NCI-H1105 treated with DMSO at 0.1 percent for 48 hours (cell line): ENCODE measurements at places on chromosomes 12 and 14.
A peak's percentile ranks its signal among the peaks of the same experiment; 100 is the strongest.

GRCh38 chr14:91980157-91980556 lies 32.7 kb upstream of the FBLN5 start:
- DNase-seq = no peak

DNA sequence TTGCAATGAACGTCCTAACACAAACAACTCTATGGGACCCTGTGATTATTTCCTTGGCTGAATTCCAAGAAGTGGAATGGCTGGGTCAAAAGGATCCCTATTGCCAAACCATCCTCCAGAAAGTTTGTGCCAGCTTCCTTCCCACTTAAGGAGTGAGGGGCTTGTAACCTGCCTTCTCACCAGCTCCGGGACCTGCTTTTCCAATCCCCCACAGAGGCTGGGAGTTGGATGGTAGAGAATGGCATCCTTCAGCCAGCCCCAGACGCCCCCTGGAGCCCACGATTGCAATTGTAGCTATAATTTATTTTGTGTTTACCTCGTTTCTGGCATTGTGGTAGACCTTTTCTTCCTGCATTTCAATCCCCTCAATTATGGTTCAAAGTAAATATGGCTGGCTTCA lies 9.7 kb upstream of the ZDHHC22 start:
- DNase-seq = peak; percentile 59

- no peak for DNase-seq
These were observed 201.2 kb downstream of the FLRT2 start for GRCh38 chr14:85731186-85731585.

DNA sequence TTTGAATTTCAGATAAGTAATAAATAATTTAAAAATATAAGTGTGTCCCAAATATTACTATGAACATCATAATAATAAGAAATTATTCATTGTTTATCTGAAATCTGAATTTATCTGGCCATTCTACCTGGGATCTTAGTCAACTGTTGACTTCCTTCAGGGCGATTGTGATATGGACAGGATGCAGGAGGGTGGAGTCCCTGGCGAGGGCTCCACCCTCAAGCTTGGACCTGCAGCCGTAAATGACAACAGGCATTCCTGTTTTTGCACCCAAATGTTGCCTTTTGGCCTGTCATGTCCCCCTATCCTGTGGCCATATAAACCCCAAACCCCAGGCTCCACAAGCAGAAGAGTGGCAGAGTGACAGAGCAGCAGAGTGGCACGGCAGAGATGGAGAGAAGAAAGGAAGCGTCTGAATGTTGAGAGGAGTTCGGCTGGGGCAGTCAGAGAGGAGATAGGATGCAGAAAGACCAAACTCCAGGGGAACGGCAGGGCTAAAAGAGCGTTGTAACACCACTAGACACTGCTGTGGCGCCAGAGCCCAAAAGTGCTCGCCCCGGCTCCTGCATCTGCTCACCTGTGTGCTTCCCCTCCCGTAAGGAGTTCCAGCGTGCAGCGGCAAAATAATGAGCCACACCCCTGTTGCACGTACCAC lies 39.4 kb upstream of the FUT8 start:
- DNase-seq = peak; percentile 71

- DNase-seq = no peak
These were observed 152.1 kb downstream of the ADGRD1 start for GRCh38 chr12:131105736-131106348.

DNA sequence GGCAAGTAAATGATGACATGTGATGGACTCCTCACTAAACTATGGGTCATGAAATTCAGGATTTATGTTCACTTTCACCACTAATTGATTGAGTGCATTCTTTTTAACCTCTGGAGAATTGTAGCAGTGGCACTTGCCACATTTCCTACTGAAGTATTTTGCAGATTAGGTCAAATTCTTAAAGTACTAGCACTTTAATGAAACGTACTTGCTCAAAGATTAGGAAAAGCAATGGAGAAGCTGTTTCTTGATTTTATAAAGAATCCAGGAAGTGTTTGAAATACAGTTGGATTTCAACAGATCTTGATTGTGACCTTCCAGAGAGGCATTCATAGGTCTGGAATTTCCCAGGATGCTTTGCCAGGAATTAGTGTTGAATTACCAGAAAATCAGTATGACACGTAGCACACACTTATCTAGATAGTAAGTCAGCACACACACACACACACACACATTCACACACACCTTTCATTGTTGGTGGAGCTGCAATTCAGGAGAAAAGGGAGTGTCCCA lies 162.6 kb downstream of the MYRFL start:
- no peak for DNase-seq

- DNase-seq = peak; percentile 74
These were observed 612 bp downstream of the PHC1 start for GRCh38 chr12:8914716-8915526.

GRCh38 chr14:33454022-33454595 lies 496.8 kb downstream of the EGLN3 start:
- no peak for DNase-seq

DNA sequence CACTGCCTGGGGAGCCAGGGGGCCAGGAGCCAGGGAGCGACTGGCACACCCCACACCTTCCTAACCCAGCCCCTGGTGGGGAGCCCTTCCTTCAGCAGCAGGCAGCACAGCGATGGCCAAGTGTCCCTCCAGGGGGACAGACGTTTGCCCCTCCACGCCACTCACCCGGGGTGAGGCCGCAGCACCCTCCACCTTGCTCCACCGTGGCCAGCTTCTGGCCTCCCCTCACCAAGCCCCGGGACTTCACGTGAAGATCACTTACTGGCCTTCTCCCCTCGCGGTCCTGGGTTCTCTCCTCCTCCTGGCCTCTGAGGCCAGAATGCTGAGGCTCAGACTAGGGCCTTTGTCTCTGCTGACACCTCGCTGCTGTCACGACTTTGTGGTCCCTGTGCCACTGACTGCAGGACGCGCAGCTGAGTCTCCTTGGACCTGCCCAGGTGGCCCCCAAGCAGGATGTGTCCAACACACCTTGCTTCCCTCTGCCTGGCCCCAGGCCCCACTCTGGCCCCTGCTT lies 3.5 kb upstream of the ASPG start:
- DNase-seq = no peak

GRCh38 chr12:103288016-103288415 lies 207.8 kb downstream of the C12orf42 start:
- no peak for DNase-seq

DNA sequence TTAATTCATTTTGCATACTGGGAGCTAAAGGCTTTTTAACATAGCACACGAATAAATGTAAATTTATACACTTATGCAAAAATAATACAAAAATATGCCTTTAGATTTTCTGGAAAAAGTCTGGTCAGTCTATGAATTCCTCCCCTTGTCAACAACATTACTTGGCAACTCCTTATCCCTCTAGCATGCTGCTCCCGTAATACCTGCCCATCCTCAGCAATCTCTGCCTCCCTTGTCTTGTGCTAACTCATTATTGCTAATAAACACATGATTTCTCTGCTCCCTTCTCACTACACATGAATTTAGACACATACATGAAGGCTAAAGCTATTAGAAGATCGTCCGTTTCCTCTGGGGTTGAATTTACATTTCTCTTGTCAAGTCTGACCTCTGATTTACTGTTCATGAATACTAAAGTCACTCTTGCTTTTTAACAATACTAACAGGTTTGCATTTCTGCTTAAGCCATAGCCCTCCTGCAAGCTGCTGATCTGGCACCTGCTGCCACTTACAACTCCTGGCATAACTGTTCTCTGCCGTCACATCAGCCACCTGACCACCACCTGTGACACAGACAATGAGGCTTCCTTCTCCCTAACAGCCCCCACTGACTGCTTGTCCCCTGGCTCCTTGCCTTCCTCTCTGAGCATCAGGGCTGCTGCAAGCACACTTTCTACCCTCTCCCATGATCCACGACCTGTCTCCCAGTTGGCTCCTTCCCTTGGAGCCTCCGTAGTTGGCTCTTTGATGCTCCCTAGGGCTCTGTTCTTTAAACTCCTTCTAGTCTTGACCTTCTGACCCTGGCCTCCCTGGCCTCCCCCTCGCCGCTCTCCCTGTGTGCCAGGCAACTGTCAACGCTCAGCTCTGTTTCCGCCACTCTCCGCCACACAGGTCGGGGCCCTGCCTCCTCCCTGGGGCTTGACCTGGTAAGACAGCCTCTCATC lies 177.6 kb downstream of the CALM1 start:
- DNase-seq = peak; percentile 94

DNA sequence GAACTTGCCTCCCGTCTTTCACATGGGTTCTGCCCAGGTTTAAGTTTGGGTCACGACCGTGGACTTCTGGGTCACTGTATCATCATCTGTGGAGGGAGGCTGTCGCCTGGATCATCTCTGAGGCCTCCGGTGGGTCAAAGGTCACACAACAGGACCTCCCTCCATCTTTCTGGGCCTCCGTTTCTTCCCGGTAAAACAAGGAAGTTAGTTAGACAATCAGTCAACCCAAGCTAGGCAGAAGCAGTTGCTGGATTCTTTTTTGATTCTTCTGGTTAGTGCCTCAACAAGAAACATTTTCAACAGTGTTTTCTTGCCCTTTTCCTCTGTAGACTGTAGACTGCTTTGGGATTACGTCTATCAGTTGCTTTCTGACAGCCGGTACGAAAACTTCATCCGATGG lies 186.6 kb upstream of the BCL2L14 start:
- no peak for DNase-seq

GRCh38 chr12:54173066-54173726 lies 15.6 kb downstream of the SMUG1 start:
- peak; percentile 45 for DNase-seq

DNA sequence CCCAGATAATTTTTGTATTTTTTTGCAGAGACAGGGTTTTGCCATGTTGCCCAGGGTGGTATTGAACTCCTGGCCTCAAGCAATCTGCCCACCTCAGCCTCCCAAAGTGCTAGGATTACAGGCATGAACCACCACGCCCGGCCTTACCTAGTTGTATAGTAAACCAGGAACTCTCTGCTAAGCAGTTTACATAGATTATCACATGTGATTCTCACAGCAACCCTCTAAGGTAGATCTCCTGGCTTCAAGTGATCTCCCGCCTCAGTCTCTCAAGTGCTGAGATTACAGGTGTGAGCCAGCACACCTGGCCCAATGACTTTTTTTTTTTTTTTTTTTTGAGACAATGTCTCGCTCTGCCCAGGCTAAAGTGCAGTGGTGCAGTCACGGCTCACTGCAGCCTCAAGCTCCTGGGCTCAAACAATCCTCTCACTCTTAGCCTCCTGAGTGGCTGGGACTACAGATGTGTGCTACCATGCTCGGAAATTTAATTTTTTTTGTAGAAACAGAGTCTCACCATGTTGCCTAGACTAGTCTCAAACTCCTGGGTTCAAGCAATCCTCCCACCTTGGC lies 26.0 kb upstream of the ATP2A2 start:
- DNase-seq = no peak

DNA sequence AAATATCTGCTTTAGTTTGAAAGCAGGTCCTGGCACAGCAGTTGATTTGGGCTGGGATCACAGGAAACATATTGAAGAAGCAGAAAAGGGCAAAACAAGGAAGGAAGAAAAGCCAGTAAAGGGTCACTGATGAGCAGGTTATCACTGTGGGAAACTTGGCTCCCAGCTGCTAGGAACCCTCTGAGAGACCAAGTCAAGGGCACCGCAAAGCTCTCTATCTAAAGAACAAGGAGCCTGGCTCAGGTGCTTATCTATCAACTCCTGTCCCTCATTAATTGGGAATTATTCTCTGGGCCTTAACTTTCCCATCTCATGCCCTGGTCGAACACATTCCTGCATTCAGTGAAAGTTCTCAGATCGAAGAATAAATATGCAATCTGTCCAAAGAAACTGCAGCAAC lies 450.9 kb upstream of the RPL10L start:
- DNase-seq = no peak

GRCh38 chr14:79103764-79104163 lies 933.6 kb downstream of the NRXN3 start:
- no peak for DNase-seq

GRCh38 chr12:49568442-49569162 lies 660 bp upstream of the MCRS1 start:
- no peak for DNase-seq

DNA sequence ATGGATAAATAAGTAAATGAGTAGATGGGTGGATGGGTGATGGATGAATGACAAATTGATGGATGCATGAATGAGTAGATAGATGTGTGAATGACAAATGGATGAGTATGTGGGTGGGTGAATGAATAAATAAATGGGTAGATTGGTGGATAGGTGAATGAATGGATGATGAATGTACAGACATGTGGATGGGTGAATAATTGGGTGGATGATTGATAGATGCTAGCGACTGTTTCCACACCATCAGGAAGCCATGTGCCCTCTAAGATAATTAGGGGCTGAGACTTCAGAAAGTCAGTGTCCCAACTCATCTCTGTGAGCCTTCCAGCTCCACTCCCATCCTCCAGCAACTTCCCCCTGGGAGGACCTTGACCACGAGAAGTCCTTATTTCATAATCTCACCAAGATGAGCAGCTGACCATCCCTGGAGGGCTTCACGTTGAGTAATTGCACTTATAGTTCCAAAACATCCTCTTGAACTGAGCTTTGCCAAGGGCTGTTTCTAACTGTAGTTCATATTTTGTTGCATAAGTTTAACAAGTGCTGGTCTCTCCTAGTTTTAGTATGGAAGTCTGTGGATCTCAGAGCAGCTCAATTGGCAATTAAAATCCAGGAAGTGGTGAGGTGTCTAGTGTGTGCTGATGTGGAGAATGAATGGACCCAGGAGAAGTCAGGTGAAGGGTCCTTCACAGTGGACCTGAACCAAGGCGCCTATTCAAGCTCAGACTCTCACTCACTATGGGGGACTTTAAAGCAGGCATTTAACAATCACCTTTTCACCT lies 295.7 kb downstream of the ADGRD1 start:
- DNase-seq = no peak

- no peak for DNase-seq
These were observed 156.8 kb downstream of the ERC1 start for GRCh38 chr12:1147821-1148220.

- no peak for DNase-seq
These were observed 21.4 kb downstream of the PACS2 start for GRCh38 chr14:105335735-105336476.

DNA sequence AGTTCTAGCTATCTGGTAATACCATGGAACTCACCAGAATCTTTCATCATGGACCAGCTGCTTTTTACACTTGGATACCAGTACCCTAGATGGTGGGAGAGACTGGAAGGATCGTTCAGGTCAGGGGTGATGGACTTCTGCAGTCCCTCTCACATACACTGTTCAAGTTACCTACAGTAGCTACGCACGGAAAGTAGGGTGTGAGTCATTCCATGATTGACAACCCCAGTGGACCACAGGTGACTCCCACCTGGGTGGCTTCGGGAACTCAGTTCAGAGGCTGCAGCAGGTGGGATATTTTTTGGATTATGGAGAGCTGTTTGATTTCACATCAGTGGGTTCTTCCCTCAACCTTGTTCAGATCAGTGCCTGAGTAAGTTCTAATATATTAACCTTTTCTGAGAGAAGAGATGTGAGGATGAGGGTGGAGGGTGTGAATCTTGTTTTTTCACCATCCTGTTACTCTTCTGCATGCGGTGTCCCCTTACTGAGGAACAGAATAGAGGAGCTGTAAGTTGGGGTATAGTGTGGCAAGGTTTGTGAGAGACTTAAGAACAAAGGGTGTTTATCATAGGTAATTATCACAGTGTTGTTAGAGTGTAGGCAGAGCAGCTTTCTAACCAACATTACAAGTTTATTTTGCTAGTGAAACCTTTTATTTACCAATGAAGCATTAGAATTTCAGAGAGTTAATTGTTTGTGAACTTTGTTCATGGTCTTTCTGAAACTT lies 39.6 kb downstream of the PRKCH start:
- no peak for DNase-seq

GRCh38 chr12:113485330-113485729 lies 13.7 kb upstream of the LHX5 start:
- no peak for DNase-seq

GRCh38 chr12:120316798-120317223 lies 10.8 kb downstream of the PLA2G1B start:
- no peak for DNase-seq
